T follicular helper cell (primary cell): ENCODE measurements at places on chromosomes 16 and 17.
A peak's percentile ranks its signal among the peaks of the same experiment; 100 is the strongest.

DNA sequence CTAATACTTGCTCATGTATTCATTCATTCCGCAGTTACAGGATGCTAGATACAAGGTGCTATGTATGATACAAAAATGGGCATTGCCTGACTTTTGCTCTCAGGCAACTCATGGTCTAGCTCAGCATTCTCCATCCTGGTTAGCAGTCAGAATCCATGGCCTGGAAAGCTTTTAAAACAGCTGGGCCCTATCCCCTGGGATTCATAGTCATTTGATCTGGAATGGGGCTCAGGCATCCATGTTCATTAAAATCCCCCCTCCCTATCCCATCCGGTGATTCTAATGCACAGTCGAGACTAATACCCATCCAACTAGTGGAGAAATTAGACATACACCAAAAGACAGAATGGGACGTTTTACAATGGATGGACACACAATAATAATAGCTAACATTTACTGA is 104.1 kb upstream of the TMEM132E start:
- no peak for DNase-seq

- no peak for DNase-seq
Observed at GRCh38 chr17:8753136-8753975, 5.0 kb downstream of the SPDYE4 start.

GRCh38 chr16:67666032-67666551 is 458 bp downstream of the ENKD1 start:
- DNase-seq: no peak

- DNase-seq: no peak
Observed at GRCh38 chr16:1137604-1138003, 15.3 kb upstream of the CACNA1H start.

- DNase-seq: no peak
Observed at GRCh38 chr16:10833271-10833670, 14.7 kb upstream of the TVP23A start.

DNA sequence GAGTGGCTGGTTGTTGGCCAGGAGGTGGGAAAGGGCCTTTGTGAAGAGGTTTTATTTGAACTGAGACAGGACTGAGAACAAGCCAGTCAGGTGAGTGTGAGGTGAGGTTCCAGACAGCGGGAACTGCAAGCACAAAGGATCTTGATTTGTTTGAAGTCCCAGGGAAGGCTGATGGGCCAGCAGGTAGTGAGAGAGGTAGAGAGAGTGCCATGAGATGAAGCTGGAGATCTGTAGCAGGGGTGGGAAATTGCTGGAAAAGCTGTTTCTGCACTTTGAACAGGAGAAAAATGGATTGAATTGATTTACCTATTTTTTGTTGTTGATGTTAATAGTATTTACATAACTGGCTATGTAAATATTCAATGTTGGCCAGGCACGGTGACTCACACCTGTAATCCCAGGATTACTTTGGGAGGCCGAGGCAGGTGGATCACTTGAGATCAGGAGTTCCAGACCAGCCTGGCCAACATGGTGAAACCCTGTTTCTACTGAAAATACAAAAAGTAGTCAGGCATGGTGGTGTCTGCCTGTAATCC is 7.7 kb upstream of the DCTPP1 start:
- DNase-seq: no peak

DNA sequence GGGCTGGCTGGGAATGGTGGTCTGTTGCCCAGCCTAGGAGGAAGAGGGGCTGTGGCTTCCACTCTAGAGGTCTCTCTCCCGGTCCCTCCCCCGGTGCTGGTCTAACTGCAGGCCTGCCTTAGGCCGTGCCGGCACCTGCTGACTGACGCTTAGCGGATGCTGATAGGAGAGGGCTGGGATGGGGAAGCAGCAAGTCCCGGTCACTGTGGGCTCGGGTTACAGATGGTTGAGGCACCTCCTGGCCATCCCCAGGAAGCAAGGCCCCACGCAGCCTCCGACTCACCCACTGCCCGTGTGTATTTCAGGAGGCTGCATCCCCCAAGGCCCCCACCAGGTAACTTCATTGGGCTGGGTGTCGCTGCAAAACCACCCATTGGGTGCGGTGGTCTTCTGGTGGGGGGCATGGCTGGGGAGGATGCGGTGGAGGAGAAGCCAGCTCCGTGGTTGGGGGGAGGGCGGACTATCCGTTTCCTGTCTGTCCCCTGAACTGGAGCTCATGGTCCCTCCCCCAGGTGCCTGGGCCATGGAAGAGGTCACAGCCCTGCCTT is 278.9 kb downstream of the SEC14L1 start:
- DNase-seq: no peak

GRCh38 chr16:85970738-85971137 is 71.8 kb downstream of the IRF8 start:
- DNase-seq: no peak

- DNase-seq: peak; percentile 30
Observed at GRCh38 chr17:77011173-77012011, 129.4 kb upstream of the SEC14L1 start.

- no peak for DNase-seq
Observed at GRCh38 chr16:31202414-31203375, at the start of gene PYCARD. PYCARD (minus strand) TSS chr16:31202760; CDS start chr16:31202690, 70 bp downstream.

GRCh38 chr16:23651943-23652468 is 10.7 kb downstream of the DCTN5 start:
- DNase-seq: no peak

- DNase-seq: no peak
Observed at GRCh38 chr16:51996516-51996915, 550.4 kb downstream of the TOX3 start.

DNA sequence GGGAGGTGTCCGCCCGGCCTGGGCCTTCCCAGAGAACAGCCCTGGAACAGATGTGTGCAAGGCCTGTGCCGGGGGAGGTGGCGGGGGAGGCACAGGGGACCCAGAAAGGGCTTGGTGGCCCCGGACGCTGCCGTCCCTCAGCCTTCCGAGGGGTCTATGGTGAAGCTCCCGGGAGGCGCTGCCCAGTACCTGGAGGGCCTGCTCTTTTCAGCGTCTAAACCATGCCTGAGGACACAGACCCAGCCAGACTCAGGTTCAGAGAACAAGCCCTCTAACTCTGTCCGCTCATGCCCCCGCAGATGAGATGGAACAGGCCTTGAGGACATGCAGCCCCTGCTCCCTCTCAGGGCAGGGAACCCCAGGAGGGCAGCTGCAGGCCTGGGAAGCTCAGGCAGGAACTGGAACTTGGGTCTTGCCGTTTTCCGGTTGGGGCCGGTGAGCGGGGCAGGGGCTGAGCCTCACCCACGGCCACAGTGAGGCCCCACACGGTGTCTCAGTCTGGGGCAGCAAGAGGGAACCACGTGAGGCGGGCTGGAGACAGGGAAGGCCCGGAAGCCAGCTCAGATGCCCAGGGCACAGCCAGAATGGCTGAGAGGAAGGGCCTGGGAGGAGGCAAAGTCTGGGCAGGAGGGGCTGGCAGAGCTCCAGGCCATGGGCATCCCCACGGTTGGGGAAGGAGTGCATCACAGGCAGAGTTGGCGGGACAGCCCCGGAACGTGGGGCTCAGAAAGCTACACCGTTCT is 12.5 kb downstream of the SLC16A3 start:
- no peak for DNase-seq

GRCh38 chr17:66073384-66073783 is 118.5 kb downstream of the CEP112 start:
- no peak for DNase-seq

- no peak for DNase-seq
Observed at GRCh38 chr17:76887802-76888201, 19.6 kb downstream of the MGAT5B start.

GRCh38 chr16:46923513-46924295 is 39.5 kb downstream of the GPT2 start:
- DNase-seq: no peak

- no peak for DNase-seq
Observed at GRCh38 chr17:71713846-71714245, 407.0 kb upstream of the SOX9 start.

GRCh38 chr17:47095268-47095667 is 93.8 kb downstream of the CDC27 start:
- DNase-seq: no peak

DNA sequence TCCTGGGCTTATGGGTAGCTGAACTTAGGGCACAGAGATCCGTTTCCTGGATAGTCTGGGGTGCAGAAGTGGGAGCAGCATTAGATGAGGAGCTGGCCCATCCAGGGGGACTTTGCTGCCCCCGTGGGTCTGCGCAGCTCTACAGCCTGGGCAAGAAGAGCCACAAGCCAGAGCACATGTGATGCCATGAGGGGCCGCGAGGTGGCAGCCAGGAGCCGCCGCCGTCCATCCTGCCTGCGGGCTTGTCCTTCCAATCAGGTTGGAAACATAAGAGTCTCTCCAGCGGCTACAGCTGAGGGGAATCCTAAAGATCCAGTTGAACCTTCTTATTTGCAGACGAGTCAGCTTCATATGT is 21.9 kb downstream of the C1QTNF1 start:
- DNase-seq: peak; percentile 32

DNA sequence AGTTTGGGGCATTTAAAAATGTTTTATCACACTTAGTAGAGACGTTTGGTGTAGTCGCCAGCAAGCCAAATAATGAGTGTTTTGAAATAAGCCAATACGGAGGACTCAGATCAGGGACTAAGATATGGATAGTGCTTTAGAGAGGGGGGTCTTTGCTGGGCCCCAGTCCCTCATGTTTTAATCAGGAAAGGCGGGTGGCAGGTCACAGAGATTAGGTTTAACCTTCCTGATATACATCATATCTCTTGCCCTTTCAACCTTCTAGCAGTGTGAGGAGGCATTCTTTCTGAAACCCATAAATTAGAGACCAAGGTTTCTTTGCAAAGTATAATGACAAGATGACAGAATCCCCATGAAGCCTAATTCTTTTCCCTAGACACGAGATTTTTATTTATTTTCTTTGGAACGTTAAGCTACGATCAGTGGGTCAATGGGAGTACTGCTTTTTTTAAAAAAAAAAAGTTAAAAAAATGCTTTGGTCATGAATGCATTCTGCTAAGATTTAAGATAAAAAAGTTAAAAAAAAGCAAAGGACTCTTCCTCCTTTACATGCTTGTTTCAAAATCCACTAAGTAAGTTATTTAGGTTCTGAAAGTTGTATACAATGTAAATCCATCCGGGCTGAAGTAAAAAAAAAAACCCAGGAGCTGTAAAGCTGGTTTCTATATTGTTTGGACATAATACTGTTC is 572.1 kb upstream of the SALL1 start:
- DNase-seq: no peak

DNA sequence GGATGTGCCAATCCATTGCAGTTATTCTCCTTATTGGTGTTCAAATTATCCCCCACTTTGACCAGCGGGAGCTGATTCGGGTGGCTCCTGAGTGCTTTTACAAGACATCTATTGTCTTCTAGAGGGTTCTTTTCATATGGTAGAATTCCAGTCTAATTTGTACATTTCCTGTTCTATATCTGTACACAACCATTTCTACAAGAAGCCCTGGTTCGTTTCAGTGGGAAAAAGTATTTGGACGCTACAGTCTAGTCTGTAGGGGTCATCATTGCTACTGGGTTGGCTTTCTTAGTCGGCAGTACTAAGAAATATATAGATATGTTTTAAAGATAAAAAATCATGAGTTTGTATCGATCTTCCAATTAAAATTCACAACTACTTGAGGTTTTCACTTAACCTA is 262.6 kb downstream of the MAP2K6 start:
- no peak for DNase-seq
